ENCODE measurements at places on chromosomes 11 and 22. TPM values are rescaled to one million over a fixed set of nuclear protein-coding genes. Genes with fewer than 3 reads are reported as not detected.

GRCh38 chr22:31488346-31488883 is 1.2 kb downstream of the EIF4ENIF1 start:
- H3K4me3 ChIP-seq, result peak overlapping the region; percentile 97
- no peak overlapping the region for H3K27ac ChIP-seq
- no peak for DNase-seq
- no peaks in the 10 kb centered on the region for H3K4me1 ChIP-seq
- H3K27me3 ChIP-seq, result no peaks in the 10 kb centered on the region

- no peak for DNase-seq
- no peaks in the 10 kb centered on the region for H3K27me3 ChIP-seq
- no peaks in the 10 kb centered on the region for H3K4me1 ChIP-seq
- no peaks in the 10 kb centered on the region for H3K36me3 ChIP-seq
- no peak overlapping the region for H3K4me3 ChIP-seq
Measured at GRCh38 chr11:24155792-24156191, 341.1 kb upstream of the LUZP2 start.

- H3K27me3 ChIP-seq, result no peaks in the 10 kb centered on the region
- H3K4me3 ChIP-seq, result no peak overlapping the region
- H3K27ac ChIP-seq, result no peak overlapping the region
- no peaks in the 10 kb centered on the region for H3K36me3 ChIP-seq
Measured at GRCh38 chr22:22935546-22936157, 48.0 kb downstream of the IGLL5 start.

DNA sequence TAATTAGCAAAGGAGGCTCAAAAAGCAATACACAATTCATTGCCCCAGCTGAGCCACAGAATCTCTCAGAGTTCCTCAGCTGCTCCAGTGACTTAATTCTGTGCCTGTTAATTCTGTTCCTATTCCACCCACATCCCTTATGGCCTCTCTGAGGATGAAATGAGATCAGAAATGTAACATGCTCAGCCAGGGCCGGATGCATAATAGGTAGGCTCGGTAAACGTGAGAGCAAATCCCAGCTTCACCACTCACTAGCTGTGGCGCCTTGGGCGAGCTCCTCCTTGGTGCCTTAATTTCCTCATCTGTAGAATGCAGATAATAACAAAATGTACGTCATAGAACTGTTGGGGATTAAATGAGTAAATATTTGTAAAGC is 42.8 kb upstream of the DKK3 start:
- no peaks in the 10 kb centered on the region for H3K27me3 ChIP-seq
- no peaks in the 10 kb centered on the region for H3K4me1 ChIP-seq
- H3K4me3 ChIP-seq, result no peak overlapping the region
- DNase-seq, result no peak

DNA sequence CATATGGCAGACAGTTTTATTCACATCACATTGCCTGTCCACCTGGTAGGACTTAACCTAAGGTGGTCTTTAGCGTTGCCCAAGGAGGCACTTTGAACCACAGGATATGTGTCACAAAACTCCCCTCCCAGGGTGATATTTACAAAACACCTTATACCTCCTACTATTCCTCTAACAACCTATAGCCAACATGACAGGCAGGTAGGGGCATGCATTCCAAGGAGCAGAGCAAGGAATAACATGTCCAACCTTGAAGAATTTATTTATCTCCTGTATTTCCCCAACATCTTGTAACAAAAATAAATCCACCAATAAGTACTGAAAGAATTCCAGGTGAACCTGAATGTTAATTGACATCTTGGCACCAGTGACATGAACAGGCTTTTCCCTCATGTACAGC is 60.5 kb downstream of the SVIP start:
- H3K36me3 ChIP-seq, result no peaks in the 10 kb centered on the region
- no peaks in the 10 kb centered on the region for H3K4me1 ChIP-seq
- DNase-seq, result no peak
- H3K4me3 ChIP-seq, result no peak overlapping the region

- no peaks in the 10 kb centered on the region for H3K36me3 ChIP-seq
- no peaks in the 10 kb centered on the region for H3K27me3 ChIP-seq
- H3K4me3 ChIP-seq, result no peak overlapping the region
- no peak overlapping the region for H3K27ac ChIP-seq
- H3K4me1 ChIP-seq, result no peaks in the 10 kb centered on the region
- DNase-seq, result no peak
Measured at GRCh38 chr11:77316733-77317342, 15.4 kb upstream of the GDPD4 start.

- no peak for DNase-seq
- H3K4me1 ChIP-seq, result no peaks in the 10 kb centered on the region
- H3K4me3 ChIP-seq, result no peak overlapping the region
Measured at GRCh38 chr11:48272606-48273005, 8.9 kb downstream of the OR4X1 start.

GRCh38 chr11:116421529-116422185 is 351.1 kb downstream of the BUD13 start:
- H3K36me3 ChIP-seq, result no peaks in the 10 kb centered on the region
- H3K4me1 ChIP-seq, result peaks cover 26% of the 10 kb centered on the region
- H3K4me3 ChIP-seq, result no peak overlapping the region
- no peak overlapping the region for H3K27ac ChIP-seq
- peak; percentile 57 for DNase-seq

GRCh38 chr22:37819105-37819433 is 4.1 kb upstream of the GALR3 start:
- no peaks in the 10 kb centered on the region for H3K27me3 ChIP-seq
- no peak overlapping the region for H3K27ac ChIP-seq
- peaks cover 13% of the 10 kb centered on the region for H3K4me1 ChIP-seq
- no peak for DNase-seq

DNA sequence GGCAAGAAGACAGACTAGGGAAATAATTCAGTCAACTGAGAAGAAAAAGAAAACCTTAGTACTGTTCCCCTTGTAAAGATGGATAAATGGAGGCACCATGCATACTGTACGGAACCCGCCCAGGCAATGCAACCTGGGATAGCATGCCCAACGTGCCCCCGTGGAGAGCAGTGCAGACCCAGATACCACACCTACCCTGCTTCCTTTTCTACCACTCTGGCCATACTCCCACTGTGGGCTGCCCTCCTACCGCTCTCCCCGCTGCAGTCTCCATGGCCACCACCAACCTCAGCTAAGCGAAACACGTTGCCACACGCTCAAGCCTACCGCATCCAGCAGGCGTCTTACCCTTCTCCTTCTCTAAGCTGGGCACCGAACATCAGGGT is 117.4 kb upstream of the SERPIND1 start:
- H3K27me3 ChIP-seq, result no peaks in the 10 kb centered on the region
- no peak overlapping the region for H3K27ac ChIP-seq
- no peaks in the 10 kb centered on the region for H3K36me3 ChIP-seq
- no peak overlapping the region for H3K4me3 ChIP-seq
- H3K4me1 ChIP-seq, result no peaks in the 10 kb centered on the region

- no peaks in the 10 kb centered on the region for H3K36me3 ChIP-seq
- no peak overlapping the region for H3K4me3 ChIP-seq
- DNase-seq, result no peak
- H3K27me3 ChIP-seq, result no peaks in the 10 kb centered on the region
Measured at GRCh38 chr22:28379075-28379779, 300.4 kb downstream of the TTC28 start.

Gene SPI1
- total RNA-seq, result 2.6 TPM

Gene TPBGL
- 0.35 TPM for total RNA-seq

Gene SAMM50
- total RNA-seq, result 32.3 TPM
